NCI-H1417 treated with DMSO at 0.1 percent for 48 hours (cell line): ENCODE measurements at places on chromosomes 6 and 20.

GRCh38 chr6:30769088-30769852 is 24.9 kb upstream of the IER3 start:
- no peak for DNase-seq

- DNase-seq, result no peak
These were observed 107.1 kb downstream of the BANF2 start for GRCh38 chr20:17806739-17807441.

DNA sequence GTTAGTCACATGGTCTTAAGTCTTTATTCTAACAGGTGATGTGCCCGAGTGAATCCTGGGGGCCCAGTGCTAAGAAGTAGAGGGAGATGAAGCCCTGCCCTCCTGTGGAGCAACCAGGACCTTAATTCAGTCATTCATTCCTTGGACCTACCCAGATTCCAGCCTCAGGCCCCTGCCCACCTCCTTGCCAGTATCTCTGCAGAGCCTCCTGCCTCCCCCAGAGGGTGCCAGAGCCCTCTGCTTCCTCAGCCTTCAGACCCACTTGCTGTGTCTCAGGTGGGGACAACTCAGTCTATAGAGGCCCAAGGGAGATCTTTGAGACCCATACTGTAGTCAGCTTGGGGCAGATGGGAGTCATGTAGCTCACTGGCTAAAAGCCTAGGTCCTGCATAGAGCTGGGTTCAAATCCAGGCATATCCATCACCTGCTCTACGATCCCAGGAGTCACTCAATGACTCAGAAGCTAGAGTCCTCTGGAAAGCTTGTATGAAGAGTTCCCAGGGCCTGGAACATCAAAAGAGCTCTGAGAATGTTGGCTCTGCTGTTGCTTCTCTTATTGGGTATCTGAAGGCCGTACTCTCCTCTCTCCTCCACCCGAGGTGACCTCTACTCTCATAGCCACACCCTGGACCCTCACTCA is 3.9 kb upstream of the SIGLEC1 start:
- no peak for DNase-seq

DNA sequence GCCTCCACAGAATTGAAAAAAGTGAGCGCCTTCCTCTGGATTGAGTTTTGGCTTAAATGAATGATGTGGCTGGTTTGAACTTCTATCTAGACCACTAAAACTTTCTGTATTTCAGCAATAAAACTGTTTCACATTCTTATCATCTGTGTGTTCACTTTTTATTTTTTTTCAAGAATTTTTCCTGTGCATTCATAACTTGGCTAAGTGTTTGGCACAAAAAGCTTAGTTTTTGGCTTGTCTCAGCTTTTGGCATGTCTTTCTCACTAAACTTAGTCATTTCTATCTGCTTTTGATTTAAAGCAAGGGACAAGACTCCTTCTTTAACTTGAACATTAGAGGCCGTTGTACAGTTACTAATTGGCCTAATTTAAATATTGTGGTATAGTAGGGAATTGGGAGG is 1015.1 kb downstream of the EPHA7 start:
- DNase-seq, result no peak

DNA sequence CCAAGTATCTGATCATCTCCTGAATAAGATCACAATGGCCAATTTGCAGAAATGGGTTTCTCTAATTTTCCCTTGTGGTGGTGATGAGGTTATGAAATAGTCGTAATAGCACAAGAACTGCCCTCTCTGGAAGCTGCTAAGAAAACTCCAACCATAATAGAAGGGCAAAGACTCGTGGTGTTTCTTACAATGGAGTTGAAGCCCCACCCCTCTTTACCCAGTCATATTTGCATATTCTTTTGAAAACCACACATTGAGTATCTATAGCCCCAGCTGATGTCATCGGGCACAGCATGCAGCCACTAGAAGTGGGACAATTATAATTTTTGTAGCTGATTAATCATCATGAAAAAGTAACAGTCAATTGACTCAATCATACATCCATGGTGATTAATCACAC is 452.1 kb upstream of the POU3F2 start:
- DNase-seq, result no peak

- peak; percentile 60 for DNase-seq
These were observed 74.0 kb upstream of the MYL9 start for GRCh38 chr20:36467076-36467999.

DNA sequence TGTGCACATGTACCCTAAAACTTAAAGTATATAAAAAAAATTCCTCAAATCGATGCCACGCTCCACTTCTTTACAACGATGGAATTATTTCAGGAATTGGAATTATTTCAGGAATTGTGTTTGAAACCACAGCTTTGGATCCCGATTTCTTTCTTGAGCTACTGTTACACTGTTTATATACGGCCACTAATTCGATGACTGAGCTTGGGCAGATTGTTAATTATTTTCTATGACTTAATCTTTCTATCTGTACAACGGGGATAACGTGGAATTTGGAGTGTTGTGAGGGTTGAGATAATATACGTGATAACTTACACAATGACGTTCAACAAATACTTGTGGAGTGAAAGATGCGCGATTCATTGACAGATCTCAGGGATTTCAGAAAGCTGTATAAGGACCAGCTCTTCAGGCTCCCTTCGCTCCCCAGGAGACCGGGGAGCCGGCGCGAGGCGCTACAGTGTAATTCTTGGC is 171.3 kb downstream of the SLC16A10 start:
- no peak for DNase-seq

- no peak for DNase-seq
These were observed 2.8 kb upstream of the HTR1B start for GRCh38 chr6:77466055-77466450.

DNA sequence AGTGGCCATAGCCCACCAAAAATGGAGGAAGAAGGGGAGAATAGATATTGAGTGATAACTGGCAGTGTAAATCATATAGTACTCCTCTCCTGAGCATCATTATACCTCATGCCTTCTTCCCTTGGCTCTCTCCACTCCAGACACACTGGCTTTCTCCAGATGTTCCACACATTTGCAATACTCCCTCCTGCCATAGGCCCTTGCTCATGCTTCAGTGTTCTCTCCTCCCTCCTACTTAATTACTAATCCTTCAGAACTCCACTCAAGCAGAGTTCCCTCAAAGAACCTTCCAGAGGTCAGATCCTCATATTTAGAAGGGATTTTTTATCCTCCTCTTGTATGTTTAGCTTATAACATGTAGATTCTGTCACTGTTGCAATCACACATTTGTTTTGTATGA is 279.5 kb upstream of the SUPT3H start:
- no peak for DNase-seq

DNA sequence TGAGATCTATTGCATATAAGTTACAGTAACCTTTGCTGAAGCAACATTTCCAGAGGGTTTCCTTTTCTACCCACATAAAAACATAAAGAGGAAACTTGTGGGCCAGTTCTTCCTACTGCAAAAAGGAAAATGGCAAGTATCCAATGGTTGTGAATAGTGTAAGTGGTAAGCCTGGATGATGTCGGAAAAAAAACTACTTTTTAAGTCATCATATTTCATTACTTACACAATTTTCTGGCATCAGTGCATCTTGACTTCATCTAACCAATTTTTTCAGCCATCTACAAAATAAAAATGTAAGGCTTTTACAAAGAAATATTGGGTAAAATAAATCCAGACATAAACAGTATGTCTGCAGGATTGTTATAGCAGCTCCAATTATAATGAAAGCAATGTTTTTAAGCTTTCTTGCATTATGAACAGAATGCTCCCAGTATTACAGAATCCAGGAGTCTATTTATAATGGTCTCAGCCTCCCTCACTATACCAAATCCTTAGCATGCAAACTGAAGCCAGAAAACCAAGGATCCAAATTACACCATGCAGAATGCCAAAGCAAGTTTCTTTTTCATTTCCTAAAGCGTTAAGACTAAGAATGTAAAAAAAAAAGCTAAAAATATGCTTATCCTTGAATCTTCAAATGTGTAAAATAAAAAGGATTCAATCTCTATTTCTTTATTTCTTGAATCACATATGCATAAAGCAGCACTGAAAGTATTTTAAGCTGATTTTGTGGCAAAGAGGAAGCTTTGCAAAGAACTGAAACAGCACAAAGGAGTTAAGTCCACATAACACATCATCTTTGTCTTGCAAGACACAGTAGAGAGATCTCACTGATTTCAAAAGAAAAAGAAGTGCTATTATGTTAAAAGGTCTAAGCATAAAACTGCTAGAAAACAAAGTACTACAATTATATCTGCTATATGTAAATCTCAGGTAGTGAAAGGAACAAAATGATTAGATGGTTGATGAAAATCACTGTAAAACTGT is 126.8 kb upstream of the HMGCLL1 start:
- no peak for DNase-seq

- no peak for DNase-seq
These were observed 12.6 kb downstream of the TCP11 start for GRCh38 chr6:35128496-35128895.
